ENCODE measurements at places on chromosomes 1 and 21.

DNA sequence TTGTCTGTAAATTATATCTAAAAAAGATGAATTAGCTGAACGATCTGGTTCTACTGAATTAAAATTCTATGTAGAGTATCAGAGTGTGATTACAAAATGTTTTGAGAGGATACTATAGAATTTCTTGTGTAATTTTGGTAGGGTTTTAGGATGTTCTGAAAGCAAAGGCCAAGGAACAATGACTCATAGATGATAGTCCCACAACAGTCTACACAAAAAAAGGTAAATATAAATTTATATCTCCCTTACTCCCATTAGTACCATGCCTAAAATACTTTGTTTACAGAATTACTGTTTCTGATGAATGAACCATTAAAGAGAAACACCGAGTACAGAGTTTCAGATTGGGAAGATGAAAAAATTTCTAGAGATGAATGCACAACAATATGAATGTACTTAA is 9.5 kb downstream of the EDEM3 start:
- H3K27me3 ChIP-seq: no peaks in the 10 kb centered on the region
- H3K4me1 ChIP-seq: peaks cover 59% of the 10 kb centered on the region
- peaks cover 46% of the 10 kb centered on the region for H3K36me3 ChIP-seq
- DNase-seq: no peak
- H3K4me3 ChIP-seq: no peak overlapping the region

DNA sequence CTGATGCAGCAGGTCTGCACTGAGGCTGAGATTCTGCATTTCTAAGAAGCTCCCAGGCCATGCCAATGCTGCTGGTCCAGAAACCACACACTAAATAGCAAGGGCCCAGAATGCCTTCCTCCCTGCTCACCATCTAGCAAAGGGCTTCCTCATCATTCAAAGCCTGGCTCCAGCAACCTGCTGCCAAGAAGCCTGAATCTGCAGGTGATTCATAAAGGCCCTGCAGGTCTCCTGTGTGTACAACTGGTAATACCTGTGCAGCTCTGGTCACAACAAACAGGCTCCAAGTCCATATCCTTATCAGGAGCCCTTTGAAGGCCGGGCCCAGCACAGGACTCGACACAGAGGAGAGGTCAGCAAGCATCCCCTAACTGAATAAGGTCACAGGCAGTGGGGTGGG is 26.7 kb downstream of the GLIS1 start:
- H3K4me3 ChIP-seq: no peak overlapping the region
- no peaks in the 10 kb centered on the region for H3K27me3 ChIP-seq
- no peaks in the 10 kb centered on the region for H3K4me1 ChIP-seq
- H3K36me3 ChIP-seq: no peaks in the 10 kb centered on the region
- DNase-seq: no peak
- H3K27ac ChIP-seq: no peak overlapping the region

- no peaks in the 10 kb centered on the region for H3K27me3 ChIP-seq
- H3K27ac ChIP-seq: no peak overlapping the region
- no peaks in the 10 kb centered on the region for H3K36me3 ChIP-seq
- no peak for DNase-seq
- H3K4me1 ChIP-seq: no peaks in the 10 kb centered on the region
- no peak overlapping the region for H3K4me3 ChIP-seq
Measured at GRCh38 chr1:55741516-55741915, 526.4 kb upstream of the USP24 start.

DNA sequence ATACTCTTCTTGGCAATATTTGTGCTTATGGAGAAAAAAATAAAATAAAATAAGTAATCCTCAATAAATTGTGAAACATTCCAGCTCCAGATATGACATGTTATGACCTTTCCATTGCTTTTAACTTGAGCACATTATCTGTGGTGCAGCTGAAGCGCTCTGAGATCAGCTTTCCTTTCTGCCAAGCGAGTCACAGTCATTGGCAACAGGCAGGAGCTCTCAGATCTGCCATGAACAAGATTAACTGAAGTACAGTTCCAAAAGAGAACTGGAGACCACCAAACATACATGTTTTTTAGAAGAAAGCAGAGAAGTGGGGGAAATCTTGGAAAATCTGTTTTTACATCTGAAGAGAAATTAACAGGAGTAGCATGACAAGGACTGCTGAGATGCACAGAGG is 89.2 kb upstream of the DSCAM start:
- no peaks in the 10 kb centered on the region for H3K4me1 ChIP-seq
- H3K27me3 ChIP-seq: no peaks in the 10 kb centered on the region
- no peak for DNase-seq
- H3K36me3 ChIP-seq: no peaks in the 10 kb centered on the region
- no peak overlapping the region for H3K27ac ChIP-seq

DNA sequence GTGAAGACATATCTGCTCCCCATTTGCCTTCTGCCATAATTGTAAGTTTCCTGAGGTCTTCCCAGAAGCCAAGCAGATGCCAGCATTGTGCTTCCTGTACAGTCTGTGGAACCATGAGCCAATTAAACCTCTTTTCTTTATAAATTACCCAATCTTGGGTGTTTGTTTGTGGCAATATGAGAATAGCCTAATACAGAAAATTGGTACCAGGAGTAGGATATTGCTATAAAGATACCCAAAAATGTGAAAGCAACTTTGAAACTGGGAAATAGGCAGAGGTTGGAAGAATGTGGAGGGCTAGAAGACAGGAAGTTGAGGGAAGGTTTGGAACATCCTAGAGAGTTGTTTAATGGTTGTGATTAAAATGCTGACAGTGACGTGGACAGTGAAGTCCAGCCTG is 90.8 kb downstream of the HHIPL2 start:
- H3K27ac ChIP-seq: no peak overlapping the region
- H3K36me3 ChIP-seq: peaks cover 6% of the 10 kb centered on the region
- H3K27me3 ChIP-seq: no peaks in the 10 kb centered on the region
- no peak for DNase-seq

GRCh38 chr1:21284206-21285054 is 5.8 kb downstream of the ECE1 start:
- DNase-seq: no peak
- H3K4me3 ChIP-seq: no peak overlapping the region
- H3K27ac ChIP-seq: no peak overlapping the region
- H3K4me1 ChIP-seq: peaks cover 56% of the 10 kb centered on the region
- peaks cover 35% of the 10 kb centered on the region for H3K36me3 ChIP-seq

GRCh38 chr1:168210312-168210711 is 15.5 kb upstream of the SFT2D2 start:
- H3K4me3 ChIP-seq: no peak overlapping the region
- no peaks in the 10 kb centered on the region for H3K27me3 ChIP-seq
- peaks cover 9% of the 10 kb centered on the region for H3K36me3 ChIP-seq
- H3K4me1 ChIP-seq: peaks cover 2% of the 10 kb centered on the region

GRCh38 chr1:232501854-232502253 is 128.1 kb downstream of the SIPA1L2 start:
- no peaks in the 10 kb centered on the region for H3K4me1 ChIP-seq
- H3K36me3 ChIP-seq: no peaks in the 10 kb centered on the region
- no peak for DNase-seq
- no peaks in the 10 kb centered on the region for H3K27me3 ChIP-seq
- H3K4me3 ChIP-seq: no peak overlapping the region

GRCh38 chr1:57470036-57470435 is 46.2 kb upstream of the DAB1 start:
- no peaks in the 10 kb centered on the region for H3K4me1 ChIP-seq
- no peaks in the 10 kb centered on the region for H3K27me3 ChIP-seq
- H3K36me3 ChIP-seq: no peaks in the 10 kb centered on the region

- H3K27me3 ChIP-seq: no peaks in the 10 kb centered on the region
- DNase-seq: no peak
- no peak overlapping the region for H3K27ac ChIP-seq
Measured at GRCh38 chr1:203776636-203777035, 11.7 kb downstream of the LAX1 start.

DNA sequence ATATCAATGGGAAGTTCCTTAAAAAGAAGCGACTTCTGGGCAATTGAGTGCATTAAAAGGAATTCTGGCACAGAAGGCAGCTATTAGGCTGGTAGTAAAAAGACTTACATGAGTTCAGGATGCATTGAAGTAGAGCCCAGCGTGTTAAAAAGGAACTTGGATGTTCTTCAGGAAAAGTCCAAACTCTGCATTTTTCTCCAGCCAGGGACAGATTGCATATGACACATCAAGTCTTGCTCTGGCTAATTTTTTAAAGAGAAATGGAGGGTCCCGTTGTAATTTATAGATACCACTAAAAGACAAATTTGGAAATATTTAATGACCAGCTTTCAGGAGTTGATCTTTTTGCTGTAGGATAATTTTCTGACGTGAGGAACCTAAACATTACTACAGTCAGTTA is 1.2 kb downstream of the TPRG1L start:
- peaks cover 11% of the 10 kb centered on the region for H3K36me3 ChIP-seq
- DNase-seq: no peak
- H3K4me3 ChIP-seq: peak overlapping the region; percentile 96
- H3K4me1 ChIP-seq: peaks cover 28% of the 10 kb centered on the region
- H3K27ac ChIP-seq: peak overlapping the region; percentile 79

- peaks cover 62% of the 10 kb centered on the region for H3K36me3 ChIP-seq
- H3K27ac ChIP-seq: no peak overlapping the region
- no peak overlapping the region for H3K4me3 ChIP-seq
- H3K4me1 ChIP-seq: peaks cover 20% of the 10 kb centered on the region
- no peaks in the 10 kb centered on the region for H3K27me3 ChIP-seq
Measured at GRCh38 chr1:31003613-31004230, 61.8 kb downstream of the PUM1 start.

DNA sequence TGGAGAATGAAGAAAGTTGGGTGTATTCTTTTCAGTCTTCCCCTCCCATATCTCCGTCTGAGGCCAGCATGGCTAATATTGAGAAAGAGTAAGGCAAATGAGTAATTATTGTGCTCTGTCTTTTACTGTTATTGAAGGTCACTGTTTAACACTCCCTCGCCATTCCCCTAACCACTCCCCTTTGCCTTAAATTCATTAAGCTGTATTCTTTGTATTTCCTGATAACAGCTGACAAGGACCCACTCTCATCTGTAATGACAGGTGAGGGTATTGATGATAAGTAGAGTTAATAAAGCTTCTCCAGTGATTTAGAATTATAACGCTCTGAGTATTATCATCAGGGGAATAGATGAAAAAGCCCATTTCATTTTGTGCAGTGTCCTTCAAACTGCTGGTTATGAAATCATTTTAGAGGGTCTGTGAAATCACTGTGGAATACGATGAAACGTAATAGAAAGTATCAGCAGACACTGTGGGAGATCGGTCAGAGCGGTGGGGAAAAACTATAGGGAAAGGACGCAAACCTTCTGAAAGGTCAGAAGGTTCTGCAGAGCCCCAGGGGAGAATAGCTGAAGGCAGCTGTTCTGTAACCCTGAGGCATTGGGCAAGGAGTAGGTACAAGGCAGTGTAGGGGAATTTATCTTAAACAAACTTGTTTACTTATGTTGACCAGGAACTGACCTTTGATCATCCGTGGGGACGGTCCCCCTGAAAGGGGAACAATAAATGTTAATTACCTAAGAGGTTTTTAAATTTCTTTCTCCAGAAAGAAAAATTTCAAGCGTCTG is 46.3 kb upstream of the CACYBP start:
- peaks cover 30% of the 10 kb centered on the region for H3K4me1 ChIP-seq
- no peak overlapping the region for H3K27ac ChIP-seq
- no peaks in the 10 kb centered on the region for H3K27me3 ChIP-seq
- H3K4me3 ChIP-seq: no peak overlapping the region
- H3K36me3 ChIP-seq: peaks cover 8% of the 10 kb centered on the region

DNA sequence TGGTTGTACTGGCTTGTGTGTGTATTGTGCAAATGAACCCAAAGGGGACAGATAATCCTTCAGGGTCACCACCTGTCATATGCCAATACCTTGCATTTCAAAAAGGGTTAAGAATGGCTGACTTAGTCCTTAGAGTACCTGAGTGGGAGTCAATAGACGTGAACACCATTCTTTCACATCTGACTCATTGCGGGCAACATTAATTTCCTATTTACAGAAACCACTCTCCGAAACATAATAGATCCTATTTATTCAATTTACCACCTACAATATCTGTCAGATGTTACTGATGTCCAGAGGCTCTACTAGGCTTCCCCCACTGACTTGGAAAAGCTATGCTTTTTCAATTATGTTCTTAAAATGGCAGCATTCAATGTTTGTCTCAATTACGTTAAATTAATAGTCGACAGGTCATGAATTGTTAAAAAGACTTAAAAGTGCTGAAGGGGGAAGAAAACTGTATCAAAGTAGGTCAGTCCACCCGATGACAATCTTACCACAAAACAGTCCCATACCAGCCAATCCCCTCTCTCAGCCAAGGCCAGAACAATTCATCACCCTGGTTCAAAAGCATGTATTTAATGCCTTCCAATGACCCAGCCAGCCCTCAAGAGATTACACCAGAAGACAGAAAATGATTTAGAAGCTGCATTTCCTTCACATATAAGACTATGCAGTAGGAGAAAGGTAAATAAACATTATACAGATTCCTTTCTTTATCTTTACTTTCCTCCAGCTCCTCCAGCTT is 48.6 kb upstream of the PLA2G2C start:
- H3K27me3 ChIP-seq: peaks cover 52% of the 10 kb centered on the region
- no peaks in the 10 kb centered on the region for H3K36me3 ChIP-seq
- no peaks in the 10 kb centered on the region for H3K4me1 ChIP-seq
- H3K4me3 ChIP-seq: no peak overlapping the region

DNA sequence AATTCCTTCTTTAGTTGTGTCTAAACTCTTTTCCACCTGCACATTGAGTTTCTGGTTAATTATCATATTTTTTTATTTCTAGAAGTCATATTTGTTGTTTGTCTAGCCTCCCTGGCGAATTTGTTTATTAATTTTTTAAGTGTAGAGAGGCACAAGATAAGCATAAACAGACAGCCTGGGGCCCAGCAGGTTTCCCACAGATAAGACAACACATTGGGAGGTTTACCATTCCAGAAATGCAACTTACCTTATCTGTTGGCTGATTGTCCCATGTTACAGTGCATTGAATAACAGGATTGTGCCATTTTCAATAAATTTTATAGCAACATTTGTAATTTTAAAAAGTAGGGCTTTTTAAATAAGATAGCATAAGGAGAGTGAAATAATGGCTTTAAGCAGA is 34.9 kb downstream of the COG2 start:
- no peak overlapping the region for H3K4me3 ChIP-seq
- no peak overlapping the region for H3K27ac ChIP-seq
- no peaks in the 10 kb centered on the region for H3K27me3 ChIP-seq
- no peak for DNase-seq
- H3K36me3 ChIP-seq: peaks cover 35% of the 10 kb centered on the region

DNA sequence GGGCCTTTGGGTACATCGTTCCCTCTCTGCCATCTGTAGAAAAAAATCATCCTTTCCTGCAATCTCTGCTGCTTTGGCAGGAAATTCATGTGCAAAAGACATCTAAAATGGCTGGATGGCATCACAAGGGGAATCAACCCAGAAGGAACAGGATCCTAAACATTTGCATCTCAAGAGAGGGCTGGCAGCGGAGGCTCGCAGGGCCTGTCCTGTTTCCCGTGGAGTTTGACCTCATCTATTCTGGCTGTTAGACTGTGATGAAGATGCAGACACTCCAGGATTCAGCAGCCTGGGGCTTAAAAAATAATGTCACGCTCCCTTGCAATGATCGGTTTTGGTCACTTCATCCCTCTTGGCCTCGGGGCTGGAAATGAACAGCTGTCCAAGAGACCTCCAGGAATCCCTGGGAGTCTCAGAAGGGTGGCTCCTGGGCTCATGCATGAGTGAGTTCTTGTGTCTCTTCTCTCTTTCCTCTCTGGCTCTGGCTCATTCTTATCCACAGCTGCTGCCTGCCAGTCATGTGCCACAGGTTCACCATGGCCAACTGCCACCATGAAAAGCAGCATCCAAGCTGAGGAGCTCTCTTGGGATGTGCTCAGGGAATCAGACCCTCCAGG is 16.1 kb upstream of the PCP4 start:
- no peaks in the 10 kb centered on the region for H3K36me3 ChIP-seq
- DNase-seq: no peak
- H3K27ac ChIP-seq: no peak overlapping the region

GRCh38 chr1:5099558-5099957 is 445.1 kb downstream of the AJAP1 start:
- H3K4me1 ChIP-seq: no peaks in the 10 kb centered on the region
- DNase-seq: no peak
- no peak overlapping the region for H3K4me3 ChIP-seq
- H3K27me3 ChIP-seq: no peaks in the 10 kb centered on the region
- no peak overlapping the region for H3K27ac ChIP-seq

Measured in activated CD4-positive, alpha-beta T cell treated with anti-CD3 and anti-CD28 coated beads, Interleukin-2, amount 10 ng/mL, durations not matched to agents 7 days and 5 days (primary cell).